ENCODE measurements at places on chromosomes 6 and 20.

- DNase-seq, result no peak
Measured at GRCh38 chr6:125233202-125233601, 68.6 kb downstream of the HDDC2 start.

- peak; percentile 28 for DNase-seq
Measured at GRCh38 chr20:58128635-58129625, 99.5 kb downstream of the ANKRD60 start.

- DNase-seq, result no peak
Measured at GRCh38 chr20:4134355-4134834, 119.0 kb upstream of the RNF24 start.

DNA sequence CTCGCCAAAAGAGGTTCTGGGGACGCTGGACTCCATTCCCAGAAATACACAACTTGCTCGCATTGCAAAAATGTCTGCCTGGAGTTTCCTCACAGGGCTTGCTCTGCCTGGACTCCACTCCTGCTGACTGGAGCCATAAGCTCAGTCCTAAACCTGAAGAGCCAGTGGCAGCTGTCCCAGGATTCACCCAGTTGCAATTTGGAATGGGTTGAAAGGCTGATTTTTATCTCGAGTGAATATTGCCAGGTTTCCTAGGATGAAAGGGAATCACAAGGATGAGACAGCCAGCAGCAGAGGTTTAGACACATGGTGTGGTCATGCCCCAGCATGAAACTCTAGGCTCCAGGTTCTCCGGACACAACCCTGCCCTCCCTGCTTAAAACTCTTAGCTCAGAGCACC, 223.3 kb downstream of the BMP7 start:
- peak; percentile 34 for DNase-seq

GRCh38 chr6:53284901-53285300, 63.8 kb downstream of the ELOVL5 start:
- DNase-seq, result no peak

- no peak for DNase-seq
Measured at GRCh38 chr20:36672991-36673390, 27.0 kb upstream of the SLA2 start.

GRCh38 chr6:119071576-119071975, 6.9 kb downstream of the FAM184A start:
- no peak for DNase-seq

DNA sequence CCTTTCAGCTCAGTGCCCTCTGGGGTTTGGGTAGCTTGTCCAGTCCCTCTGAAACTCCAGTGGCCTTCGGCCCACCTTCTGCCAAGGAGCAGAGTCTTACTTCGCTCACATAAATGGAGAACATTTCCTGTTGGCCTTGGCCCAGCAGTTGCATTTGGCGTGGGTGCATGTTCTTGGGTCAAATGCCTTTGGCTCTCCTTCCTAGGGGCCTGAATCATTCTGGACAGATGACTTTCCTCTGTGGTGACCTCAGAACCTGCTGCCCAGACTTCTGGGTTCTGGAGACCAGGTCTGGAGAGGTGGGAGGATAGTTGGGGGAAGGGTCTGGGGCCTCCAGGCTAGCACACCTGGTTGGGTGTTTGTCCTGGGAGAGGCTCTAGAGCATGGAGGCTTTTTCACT, 29.3 kb downstream of the BCAS4 start:
- peak; percentile 80 for DNase-seq

DNA sequence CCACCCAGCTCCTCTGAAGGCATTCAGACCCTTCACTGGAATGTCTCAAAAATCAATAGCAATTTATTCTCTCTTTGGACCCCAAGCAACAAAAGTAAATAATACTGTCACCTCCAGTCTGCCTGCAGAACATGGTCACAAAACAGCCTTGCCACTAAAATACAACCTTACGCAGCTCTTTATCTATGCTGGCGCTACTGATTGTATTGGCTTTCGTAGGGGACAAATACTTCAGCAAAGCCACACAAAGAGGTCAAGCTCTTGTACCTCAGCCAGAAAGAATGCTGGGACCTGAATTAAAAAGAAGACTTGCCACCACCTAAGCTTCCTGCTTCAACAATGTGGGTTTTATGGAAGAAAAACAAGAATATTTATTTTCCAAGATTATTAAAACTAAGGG, 57.2 kb downstream of the PRKN start:
- DNase-seq, result no peak

DNA sequence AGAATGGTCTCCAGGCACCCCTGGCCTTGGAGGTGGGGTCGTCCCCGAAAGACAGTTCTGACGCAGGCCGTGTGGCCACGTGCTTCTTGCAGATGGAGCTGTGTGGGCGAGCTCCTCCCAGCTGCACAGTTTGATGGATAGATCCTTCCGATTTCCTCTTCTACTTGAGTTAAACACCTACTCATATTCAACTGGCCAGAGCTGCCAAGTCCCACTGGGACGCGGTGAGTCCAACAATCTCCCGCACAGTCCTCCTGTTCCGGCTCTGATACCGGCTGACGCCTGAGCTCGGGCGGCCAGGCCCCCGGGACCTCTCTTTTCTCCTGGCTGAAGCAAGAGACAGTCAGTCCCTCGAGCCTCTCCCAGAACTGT, 57.9 kb upstream of the DACT2 start:
- DNase-seq, result no peak

DNA sequence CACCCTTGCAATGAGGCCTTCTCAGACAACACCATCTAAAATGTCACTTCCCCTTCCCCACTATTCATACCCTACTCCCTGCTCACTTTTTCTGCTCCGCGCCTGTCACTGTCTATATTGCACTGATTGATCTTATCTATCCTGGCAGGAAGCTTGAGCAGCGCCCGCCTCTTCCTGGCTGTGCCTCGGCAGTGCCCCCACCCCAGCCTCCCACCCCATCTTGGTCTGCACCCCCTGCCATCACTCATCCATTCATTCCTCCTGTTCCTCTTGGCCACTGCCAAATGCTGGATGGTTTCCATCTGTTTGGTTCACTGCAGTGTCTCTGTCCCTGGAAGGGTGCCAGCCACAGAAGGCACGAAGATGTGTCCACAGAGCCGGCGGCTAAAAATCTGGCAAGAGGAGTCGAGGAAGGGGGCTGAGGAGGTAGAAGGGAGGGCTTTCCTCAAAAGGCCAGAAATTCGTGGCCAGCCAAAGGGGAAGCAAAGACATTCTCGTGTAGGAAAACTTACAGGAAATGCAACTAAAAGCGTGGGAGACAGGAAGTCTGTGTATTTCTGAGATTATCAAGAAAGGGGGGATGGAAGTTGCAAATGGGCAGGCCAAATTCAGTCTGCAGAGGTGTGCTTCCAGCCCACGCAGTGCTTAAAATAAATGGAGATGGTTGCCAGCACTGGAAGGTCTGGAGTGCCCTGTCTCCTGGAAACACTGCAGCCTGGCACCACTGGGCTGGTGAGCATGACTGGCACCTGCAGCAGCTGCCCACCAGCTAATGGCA, 27.6 kb downstream of the SYNJ2 start:
- DNase-seq, result peak; percentile 87

DNA sequence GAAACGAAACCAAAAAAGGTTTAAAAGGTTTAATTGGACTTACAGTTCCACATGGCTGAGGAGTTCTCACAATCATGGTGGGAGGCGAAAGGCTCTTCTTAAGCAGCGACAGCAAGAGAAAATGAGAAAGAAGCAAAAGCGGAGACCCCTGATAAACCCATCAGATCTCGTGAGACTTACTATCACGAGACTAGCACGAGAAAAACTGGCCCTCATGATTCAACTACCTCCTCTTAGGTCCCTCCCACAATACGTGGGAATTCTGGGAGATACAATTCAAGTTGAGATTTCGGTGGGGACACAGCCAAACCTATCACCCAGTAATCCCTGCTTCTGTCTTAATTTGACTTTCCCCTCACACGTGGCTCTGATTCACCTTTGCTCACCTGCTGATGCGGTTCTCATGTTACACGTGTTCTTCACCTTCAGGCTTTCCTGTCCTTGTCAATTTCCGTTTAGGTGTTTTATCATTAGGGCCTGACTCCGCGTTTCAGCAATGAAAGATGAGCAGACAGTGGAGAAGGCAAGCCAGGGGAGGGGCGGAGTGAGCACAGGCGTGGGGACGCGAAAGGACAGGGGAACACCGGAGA, 57.1 kb downstream of the AGPAT4 start:
- no peak for DNase-seq

GRCh38 chr20:52295556-52295955, 104.0 kb upstream of the ZFP64 start:
- no peak for DNase-seq

DNA sequence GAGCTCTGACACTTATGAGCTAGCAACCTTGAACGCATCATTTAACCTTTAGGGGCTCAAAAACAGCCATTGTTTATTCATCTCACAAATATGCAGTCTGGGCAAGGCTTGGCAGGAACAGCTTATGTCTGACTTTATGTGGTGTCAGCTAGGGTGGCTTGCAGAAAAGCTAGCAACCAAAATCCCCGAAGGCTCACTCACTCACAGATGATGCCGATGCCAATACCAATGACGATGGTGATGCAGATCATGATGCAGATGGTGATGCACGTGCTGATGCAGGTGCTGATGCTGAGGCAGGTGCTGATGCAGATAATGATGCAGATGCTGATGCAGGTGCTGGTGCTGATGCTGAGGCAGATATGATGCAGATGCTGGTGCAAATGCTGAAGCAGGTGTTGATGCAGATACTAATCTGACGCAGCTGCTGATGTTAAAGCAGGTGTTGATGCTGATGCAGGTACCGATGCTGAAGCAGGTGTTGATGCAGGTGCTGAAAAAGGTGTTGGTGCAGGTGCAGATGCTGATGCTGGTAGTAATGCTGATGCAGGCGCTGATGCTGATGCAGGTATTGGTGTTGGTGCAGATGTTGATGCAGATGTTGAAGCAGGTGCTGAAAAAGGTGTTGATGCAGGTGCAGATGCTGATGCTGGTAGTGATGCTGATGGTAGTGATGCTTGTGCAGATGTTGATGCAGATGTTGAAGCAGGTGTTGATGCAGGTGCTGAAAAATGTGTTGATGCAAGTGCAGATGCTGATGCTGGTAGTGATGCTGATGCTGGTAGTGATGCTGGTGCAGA, 195.6 kb downstream of the NFATC2 start:
- peak; percentile 68 for DNase-seq

- DNase-seq, result peak; percentile 11
Measured at GRCh38 chr6:35757456-35758123, 18.8 kb upstream of the CLPSL2 start.

DNA sequence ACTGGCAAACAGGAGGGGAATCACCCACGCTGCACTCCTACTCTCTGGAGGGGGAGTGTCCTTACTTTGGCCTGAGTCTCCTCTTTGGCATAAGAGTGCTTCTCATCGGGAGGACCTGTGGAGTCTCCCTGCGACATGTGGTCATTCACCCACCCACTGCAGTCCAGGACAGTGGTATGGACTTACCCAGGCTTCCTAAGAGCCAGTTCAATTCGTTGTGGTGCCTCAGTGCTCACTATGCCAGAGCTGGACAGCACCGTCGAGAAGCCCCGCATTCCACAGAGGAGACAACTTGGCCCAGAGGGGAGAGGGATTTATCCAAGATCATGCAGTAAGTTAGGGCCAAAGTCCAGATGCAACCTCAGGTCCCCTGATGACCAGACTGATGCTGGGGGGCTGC, 86.2 kb upstream of the CCDC167 start:
- no peak for DNase-seq

DNA sequence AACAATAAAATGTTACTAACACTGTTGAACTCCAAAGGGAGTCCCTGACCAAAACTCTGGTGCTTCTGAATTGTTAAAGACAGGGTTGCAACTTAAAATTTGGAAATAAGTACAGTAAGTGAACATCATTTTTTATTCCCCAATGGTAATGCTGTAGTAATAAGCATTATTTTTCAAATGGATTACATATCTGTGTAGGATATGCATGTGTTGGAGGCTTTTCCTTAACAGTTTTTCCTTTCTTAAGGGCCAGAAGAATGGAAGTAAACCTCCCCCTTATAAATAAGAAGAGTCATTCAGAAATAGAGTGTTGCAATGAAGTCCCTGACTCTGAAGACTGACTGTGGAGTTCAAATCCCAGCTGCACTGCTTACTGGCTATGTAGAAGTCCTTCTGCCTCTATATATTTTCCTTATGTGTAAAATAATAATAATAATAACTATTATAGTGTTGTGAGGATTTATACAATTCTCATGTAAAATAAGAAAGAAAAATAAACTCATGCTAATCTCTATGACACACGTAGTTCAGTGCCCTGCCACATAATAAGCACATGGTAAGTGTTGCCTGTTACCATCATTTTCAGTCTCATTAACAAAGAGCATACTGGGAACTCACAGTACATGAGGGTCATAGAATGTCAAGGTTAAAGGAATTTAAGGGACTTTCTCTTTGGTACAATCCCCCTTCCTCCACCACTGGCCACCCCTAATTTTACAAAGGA, 129.8 kb upstream of the SMLR1 start:
- DNase-seq, result no peak

DNA sequence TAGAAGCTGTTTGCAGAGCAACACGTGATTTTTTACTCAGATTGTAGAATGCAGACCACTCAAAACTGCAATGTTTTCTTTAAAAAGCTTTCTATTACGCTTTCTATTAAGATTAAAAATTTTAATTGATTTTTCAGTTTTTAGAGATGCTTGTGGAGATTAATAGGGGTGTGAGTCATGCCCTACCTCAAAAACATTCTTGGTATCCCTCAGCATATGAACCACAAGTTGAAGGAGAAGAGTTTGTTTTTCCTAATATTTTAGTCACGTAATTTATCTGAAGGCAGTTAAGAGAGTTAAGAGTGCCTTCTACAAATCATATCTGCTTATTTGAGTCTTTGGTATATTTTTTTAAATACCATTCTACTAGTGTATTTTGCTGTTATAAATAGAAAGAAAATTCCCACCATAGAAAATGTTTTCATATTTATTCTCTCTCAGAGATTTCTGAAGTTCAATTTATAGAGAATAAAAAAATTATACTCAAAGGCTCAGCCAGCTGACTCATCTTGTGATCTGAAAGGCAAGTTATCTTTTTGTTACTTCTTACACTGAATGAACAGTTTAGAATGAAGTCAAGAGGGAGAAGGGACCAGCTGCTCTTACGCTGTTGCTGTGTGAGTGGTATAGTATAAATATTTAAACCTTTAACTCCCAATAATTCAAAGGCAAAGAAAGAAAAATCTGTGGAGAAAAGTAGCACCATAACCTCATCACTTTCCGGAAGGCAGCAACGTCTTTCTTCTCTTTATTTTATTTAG, 7.6 kb downstream of the RIPOR2 start:
- no peak for DNase-seq

GRCh38 chr6:2937627-2938003, 33.8 kb downstream of the SERPINB6 start:
- DNase-seq, result no peak

GRCh38 chr6:66264376-66264775, 557.4 kb upstream of the EYS start:
- no peak for DNase-seq

- peak; percentile 16 for DNase-seq
Measured at GRCh38 chr6:79672631-79673111, 41.5 kb downstream of the SH3BGRL2 start.

DNA sequence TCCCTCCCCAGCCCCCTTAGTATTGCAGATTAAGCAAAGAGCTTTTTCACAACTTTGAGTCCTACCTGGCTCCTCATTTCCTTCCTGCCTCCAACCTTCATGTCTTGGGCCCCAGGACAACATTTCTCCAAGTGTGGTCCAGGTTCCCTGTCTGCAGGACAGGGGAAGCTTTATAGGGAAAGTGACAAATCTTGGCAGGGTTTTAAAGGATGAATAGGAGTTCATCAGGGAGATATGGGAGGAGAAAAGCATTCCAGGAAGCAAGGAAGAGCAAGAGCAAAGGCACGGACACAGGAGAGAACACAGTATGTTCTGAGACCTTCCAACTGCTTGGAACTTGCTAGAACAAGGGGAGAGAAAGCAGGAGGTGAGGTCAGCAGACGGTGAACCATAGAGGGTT, 1.9 kb downstream of the BPIFB1 start:
- no peak for DNase-seq

- no peak for DNase-seq
Measured at GRCh38 chr20:45230631-45231030, 9.5 kb downstream of the SEMG2 start.

Data from AG10803 (cell line).